Activated CD4-positive, CD25-positive, alpha-beta regulatory T cell (primary cell): ENCODE measurements at places on chromosomes 1 and 21.

DNA sequence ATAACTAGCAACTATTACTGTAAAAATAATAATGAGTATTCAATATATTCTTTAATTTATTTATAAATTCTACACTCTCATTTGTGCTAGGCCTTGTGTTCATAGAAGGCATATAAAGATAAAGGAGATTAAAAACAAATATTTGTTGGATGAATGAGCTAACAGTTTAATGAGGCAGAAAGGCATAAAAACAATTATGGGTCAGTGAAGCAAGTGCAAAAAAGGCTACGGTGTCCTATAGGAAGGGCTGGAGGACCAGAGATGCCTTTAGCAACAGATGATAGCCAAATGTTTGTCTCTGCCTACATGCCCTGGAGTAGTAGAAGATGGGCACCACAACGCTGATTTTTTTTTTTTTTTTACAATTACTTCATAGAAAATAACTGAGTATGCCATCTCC lies 45.7 kb downstream of the PTGS2 start:
- no peak for DNase-seq

DNA sequence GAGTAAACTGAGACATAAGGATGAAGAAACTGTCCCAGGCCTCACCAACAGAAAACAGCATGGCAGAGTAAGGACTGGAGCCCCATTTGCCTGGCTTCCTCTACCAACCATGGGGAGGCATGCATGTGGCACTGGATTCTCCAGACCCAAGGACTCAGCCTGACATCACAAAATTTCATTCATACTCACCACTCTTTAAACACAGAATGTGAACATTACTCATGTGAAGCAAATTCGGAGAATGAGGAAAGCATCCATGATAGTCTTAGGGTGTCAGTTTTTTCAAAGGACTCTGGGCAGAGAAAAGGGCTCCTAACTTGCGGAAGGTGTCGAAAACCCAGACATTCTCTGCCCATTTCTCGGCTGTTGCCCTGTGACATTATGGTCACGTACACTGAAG lies 83.9 kb downstream of the PCNX2 start:
- DNase-seq = no peak

DNA sequence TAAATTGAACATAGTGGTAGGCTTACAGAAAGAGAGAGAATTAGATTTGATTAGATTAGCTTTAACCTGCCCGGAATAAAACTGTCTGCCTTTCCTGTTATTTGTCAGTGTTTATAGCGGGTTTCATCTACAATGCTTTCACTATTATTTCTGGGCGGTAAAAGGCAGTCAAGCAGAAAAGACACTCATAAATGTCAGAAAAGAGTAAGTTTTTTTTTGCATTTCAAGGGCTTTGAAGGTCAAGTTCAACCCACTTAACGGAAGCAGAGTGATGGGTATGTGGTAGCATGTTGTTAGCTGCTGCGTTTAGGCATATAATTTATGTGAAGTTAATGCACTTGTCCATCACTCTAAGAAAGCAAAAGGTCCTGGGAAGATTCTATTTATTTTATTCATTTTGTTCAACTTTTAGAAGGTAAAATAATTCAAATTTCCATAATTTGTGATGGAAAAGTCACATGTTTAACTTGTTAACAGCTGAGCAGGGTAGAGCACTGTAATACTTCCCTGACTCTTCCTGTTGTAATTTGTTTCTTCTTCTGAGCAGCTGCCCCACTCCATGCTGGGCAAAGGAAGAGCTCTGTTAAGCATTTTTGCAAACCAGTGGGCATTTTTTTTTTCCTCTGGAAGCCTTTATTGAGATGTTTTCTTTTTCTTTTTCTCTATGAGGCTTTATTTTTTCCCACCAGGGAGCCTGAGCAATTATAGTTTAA lies 220.1 kb downstream of the ST6GALNAC3 start:
- DNase-seq = no peak

DNA sequence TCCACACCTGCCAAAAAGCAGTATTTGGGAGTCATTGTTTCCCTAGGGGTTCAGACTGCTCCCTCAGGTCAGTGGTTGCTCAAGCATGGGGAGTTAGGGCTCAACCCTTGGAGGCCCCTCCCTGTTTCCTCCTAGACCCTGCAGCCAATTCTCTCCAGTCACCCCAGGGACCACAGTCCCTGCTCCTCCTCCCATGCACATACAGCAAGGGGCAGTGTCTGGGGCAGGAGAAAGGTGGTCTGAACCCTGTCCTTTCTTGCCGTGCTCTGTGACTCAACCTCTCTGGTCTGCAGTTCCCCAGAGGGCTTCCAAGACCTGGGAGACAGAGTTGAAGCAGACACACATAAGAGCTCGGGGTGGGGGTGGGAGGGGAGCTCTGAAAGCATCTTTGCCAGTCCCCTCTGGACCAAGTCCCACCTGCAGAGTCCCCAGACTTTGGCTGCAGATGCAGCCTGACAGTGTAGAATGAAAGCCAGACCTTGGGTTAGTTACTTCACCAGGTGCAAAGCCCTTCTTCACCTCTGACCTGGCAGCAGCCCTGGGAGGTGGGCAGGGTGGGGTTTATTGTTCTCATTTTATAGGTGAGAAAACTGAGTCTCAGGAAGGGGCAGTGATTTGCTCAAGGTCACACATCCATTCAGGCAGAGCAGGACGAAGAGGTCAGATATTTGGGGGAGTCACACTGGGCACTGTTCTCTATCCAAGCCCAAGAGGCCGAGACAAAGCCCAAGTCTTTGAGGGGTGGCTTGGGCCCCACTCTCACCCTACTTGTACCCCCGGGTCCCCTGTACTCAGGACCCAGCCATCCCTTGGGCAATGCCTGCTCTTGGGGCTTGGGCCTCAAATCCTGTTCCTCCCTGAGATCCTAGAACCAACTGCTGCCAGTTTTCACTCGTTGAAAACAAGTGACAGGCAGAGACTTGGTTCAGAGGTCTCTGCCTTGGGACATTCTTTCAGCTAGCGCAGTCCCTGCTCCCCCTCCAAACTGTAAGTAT lies 748 bp downstream of the PDZK1IP1 start:
- no peak for DNase-seq

GRCh38 chr1:64743954-64744491 lies 852 bp upstream of the RAVER2 start:
- DNase-seq = no peak

DNA sequence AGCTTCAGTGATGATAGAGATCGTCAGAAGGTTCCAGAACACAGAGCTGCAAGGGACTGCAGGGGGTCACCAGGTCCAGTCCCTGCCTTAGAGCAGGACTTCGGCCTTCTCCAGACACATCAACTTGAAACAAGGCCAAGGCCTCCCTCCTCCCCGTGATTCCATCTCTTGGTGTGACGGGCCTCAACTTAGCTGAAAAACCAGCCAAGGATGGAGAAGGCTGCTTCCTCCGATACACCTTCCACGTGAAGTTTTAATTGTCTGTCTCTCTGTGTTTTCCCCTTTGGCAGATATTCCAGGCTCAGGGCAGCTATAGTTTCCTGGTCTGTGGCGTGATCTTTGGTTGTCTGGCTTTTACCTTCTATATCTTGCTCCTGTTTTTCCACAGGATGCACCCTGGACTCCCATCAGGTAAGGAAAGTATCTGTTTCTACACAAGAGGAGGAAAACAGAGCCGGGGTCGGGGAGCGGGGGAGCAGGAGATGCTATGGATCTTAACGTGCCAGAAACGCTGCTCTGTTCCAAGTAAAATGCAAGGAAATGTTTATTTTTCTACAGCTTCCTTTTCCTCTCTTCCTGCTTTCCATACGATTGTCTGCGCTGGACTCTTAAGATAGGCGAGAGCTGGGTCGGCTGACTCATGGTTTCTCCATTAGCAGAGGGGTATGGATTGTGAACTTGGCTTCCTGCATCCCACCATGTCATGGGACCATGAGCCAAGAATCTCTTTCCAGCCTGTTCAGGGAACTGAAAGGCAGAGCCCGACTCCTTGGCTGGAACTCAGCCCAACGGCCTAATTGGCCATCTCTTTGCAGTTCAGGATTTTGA lies 32.8 kb downstream of the ELK4 start:
- DNase-seq = no peak

DNA sequence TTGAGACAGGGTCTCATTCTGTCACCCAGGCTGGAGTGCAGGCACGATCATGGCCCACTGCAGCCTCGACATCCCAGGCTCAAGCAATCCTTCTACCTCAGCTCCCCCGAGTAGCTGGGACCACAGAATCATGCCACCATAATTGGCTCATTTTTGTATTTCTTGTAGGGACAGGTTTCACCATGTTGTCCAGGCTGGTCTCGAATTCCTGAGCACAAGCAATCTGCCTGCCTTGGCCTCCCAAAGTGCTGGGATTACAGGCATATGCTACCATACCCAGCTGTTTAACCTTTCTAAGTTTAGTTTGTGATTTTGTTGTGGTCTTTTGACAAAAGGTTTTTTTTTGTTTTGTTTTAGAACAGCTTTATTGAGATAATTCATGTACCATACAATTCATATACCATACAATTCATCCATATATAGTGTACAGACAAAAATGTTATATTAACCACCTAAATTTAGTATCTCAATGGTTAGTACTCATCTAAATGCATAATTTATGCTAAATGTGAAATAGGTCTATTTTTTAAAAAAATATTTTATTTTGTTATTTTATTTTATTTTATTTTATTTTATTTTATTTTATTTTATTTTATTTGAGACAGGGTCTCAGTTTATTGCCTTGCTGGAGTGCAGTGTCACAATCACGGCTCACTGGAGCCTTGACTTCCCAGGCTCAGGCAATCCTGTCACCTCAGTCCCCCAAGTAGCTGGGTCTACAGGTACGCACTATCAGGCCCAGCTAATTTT lies 8.9 kb downstream of the ZMPSTE24 start:
- no peak for DNase-seq

DNA sequence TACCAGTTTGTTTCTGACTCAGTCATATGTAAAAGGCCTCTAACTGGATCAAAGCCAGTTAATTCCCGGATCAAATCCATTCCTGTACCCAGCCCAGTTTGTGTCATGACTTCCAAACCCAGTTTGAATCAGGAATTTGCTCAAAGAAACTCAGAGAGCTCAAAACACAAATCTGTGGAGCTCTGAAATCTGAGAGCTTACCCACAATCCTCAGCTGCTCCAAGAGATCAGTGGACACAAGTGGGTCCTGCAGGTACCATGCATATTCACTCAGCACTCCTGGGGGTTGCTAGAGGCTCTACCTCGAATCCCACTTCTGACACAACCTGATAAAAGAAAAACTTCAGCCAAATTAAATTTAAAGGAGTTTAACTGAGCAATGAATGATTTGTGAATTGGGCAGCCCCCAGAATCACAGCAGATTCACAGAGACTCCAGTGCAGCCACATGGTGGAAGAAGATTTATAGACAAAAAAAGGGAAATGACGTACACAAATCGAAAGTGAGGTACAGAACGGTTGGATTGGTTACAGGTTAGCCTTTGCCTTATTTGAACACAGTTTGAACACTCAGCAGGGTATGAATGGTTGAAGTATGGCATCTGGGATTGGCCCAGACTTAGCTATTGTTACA lies 11.9 kb upstream of the MRPL55 start:
- DNase-seq = no peak

DNA sequence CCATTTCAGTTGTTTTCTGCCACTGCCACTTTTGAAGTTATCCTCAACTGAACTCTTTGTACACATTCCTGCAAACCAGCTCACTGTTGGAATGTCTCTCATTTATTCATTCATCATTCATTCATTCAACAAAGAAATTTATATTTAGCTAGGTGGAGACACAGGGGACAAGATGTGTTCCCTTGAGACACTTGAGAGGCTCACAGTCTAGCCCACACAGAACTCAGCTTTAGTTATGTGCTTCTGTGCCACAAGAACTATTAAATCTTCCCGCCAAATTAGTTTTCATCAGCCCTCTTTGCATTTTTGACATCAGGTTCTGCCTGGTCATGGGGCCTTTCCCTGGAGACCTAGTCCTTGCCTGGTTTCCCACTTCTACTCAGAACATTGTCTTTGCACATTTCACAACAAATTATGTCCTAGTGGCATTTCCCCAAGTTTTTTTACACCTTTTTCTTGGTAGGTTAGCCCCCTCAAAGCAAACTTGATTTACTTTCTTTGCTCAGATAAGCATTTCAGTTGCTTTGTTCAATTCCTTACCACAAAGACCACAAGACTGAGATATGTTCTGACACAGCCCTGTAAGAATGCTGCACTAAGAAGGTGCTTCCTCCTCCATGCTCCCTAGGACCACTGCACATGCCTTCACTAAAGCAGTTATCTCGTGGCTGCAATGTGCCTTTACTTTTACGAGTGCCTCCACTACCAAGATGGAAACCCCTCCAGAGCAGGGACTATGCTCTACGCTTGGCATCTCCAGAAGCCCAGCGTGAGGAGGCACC lies 31.0 kb downstream of the ILDR2 start:
- DNase-seq = no peak

DNA sequence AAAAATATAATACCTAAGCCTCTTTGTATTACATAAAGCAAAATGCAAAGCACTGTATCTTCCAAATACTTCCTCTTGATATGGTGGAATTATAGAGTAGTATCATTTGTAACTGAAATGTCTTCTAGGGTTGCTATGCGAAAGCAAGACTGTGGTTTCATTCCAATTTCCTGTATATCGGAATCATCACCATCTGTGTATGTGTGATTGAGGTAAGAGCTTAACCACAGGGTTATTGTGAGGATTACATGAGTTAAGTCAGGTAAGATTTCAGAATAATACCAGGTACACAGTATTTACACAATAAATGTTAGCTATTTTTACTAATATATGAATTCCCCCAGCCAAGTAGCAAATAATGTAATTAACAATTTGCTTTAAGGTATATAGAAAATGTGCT lies 24.7 kb downstream of the CD53 start:
- no peak for DNase-seq

DNA sequence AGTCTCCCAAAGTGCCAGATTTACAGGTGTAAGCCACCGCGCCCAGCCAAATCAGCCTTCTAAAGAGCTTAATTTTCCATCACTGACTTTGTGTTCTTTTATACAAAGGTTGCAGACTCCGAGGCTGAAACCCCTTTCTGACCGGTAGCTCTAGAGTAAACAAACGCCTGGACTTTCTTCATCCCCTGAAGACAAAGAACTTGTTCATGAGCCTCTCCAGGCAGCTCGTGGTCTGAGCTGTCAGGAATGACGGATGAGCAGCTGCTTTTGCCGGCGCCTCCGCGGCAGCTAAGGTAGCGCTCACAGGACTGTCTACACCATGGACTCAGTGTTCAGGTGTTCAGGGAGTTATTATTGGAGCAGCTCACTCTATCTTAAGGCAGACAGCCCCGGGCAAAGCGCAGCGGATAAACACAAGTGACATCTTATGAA lies 128.5 kb upstream of the ERRFI1 start:
- DNase-seq = no peak
